NT2/D1 (cell line): ENCODE measurements at places on chromosomes 7 and 10.

GRCh38 chr10:119466655-119467054 lies 75.9 kb downstream of the RGS10 start:
- DNase-seq: no peak

DNA sequence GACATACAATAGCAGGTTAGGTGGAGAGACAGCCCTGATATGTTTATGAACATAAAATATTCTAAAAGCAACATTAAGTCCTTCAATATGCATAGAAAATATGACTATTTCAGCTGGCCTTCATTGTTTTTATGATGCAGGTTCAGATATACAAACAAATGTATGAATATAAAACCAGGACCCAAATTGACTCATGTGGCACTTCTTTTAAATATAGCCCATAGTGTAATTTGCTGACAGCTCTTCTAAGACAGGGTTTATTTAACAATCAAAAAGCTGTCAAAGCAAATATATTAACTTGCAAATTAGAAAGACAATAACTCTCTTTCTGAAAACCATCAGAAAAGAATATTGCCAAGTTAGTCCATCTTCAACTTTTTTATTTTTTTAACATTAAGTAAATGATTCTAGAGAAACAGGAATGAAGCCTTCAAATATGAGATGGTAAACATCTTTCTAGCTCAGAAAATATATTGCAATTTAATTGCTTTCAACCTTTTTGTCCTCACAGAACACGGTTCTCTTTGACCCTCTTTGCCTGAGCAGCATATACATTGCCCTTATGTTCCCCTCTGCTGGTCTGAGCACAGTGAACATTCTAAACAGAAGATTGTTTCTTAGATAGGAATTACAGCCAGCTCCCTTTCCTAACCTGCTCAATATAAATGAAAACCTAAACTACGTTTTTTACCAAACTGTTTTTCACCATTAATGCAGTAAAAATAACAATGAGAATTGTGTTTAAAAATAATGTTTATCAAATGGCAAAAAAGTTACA lies 82.8 kb downstream of the CACNA2D1 start:
- DNase-seq: no peak

DNA sequence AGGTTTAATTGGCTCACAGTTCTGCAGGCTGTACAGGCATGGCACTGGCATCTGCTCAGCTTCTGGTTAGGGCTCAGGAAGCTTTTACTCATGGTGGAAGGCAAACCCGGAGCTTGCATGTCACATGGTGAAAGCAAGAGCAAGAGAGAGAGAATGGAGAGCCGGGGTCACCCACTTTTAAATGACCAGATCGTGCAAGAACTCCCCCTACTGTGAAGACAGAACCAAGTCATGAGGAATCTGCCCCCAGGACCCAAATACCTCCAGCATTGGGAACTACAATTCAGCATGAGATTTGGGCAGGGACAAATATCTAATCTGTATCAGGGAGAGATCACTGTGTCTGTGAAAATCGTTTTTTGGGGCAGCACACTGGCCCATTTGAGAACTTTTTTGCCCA lies 110.0 kb upstream of the MYO3A start:
- DNase-seq: no peak

GRCh38 chr7:50544992-50545391 lies 20.2 kb downstream of the DDC start:
- no peak for DNase-seq

DNA sequence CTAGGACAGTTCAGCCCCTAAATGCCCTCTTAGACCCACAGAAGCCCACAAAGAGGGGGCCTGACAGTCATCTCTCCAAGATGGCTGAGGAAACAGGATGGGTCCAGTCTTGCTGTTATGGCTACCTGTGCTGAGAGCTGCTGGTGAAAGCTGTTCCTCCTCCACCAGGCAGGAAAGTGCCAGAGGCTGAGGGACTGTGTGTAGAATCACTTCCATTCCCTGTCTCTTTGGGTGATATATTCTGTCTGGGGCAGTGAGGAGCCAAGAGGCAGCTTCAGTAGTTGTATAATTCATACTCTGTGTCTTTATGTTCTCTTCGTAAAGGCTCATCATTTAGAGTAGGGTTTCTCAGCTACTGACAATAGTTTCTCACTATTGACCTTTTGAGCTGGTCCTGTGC lies 242.3 kb upstream of the FZD1 start:
- no peak for DNase-seq

GRCh38 chr7:24404315-24404714 lies 120.3 kb downstream of the NPY start:
- DNase-seq: no peak

DNA sequence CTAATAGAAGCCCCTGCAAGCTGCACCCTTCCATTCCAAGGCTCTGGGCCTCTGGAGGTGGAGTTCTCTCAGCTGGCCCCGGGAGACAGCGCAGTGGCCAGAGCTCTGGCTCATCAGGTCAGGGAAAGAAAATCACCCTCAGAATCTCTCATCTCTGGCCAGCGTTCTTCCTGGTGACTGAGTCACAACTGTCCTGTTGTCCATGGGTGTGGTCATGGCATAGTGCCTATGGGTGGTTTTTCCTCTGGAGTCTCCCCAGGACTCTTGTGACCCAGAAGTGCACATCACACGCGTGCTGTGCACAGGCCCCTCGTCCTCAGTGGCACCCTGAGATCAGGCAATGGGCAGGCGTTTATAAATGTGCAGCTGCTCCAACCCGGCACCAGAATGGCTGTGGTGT lies 27.4 kb upstream of the FXYD4 start:
- no peak for DNase-seq

DNA sequence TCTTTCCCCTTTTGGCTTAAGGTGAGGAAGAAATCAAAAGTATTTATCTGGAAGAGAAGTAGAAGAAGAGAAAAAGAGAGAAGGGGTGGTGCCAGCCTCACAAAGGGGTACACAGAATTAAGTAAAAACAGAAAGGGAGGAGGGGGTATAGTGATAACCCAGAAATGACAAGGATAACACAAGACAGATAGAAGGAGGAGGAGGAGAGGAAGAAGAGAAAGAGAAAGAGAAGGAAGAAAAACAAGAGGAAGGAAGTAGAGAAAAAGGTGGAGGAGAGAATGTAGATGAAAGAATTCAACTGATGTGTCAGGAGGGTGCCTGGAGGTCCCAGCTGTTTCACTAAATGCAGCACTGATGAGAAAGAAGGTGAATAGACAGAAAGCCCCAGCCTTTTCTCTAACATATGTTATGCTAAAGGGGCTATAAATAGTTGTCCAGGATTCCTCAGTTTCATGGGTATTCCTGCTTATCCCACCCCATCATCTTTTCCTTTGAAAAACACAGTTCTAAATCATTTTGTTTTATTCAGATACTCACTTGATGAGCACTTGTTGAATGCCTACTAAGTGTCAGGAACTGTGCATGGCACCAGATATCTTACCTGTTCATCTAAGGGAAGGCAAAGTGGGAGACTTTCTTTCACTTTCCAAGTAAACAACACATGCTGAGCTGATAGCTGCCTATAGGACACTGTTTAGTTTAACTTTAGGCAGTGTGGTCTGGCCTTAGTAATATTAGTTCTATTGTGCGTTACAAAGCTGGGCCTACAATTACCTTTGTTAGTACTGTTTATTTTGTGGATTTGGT lies 8.0 kb downstream of the SEMA3E start:
- no peak for DNase-seq

- no peak for DNase-seq
Observed at GRCh38 chr7:142519079-142520078, 229.9 kb upstream of the PRSS1 start.

GRCh38 chr10:17214971-17215781 lies 12.9 kb upstream of the VIM start:
- DNase-seq: no peak

GRCh38 chr10:80924063-80924952 lies 386.6 kb downstream of the SH2D4B start:
- peak; percentile 35 for DNase-seq

DNA sequence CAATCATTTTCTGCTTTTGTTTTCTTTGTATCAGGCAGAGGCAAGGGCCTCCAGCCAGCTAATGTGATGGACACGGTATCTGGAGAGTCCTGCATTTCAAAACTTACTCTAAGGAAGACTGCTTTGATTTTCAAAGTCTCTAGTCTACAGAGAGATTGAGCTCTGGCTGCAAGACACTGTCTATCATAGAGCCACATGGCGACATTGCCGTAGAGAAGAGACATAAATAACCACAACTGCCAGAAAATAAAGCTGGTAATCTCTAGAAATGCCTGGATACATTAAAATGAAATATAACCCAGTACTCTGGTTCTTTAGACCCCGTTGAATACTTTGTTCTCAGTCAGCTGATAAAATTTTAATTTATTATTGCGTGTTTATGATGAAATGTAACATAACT lies 90.8 kb downstream of the OTUD1 start:
- no peak for DNase-seq

DNA sequence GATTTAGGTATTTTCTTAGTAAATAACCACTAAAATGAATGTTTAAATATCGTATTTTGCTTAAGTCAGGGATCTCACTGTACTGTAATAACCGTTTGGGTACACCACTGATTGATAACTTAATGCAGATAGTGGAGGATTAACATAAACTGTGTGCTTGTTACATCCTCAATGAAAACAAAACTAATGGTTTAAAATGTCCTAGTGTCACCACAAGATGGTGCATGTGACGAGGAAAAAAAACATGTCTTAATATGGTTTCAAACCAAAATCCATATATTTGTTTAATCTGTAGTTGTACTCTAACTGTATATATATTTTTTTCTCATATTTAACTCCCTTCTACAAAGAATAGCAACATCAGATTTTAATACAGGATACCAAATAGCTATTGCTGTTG lies 19.2 kb downstream of the ARMC10 start:
- no peak for DNase-seq

DNA sequence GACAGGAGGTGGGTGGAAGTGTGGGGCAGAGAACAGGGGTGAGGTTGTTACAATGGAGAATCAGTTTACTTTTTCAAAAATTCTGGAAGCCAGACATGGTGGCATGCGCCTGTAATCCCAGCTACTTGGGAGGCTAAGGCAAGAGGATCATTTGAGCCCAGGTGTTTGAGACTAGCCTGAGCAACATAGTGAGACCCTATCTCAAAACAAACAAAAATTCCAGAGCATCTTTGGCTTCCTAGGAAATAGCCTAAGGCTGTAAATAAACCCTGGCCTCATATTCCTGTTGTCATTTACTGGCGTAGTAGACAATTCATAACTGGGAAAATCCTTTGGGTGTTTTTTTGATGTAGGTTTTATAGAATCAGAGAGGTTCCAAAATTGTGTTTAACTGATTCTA lies 44.0 kb downstream of the GBF1 start:
- DNase-seq: no peak

GRCh38 chr10:10684972-10685371 lies 332.7 kb upstream of the CELF2 start:
- no peak for DNase-seq

GRCh38 chr7:30709549-30709948 lies 27.3 kb upstream of the CRHR2 start:
- DNase-seq: peak; percentile 76

- DNase-seq: no peak
Observed at GRCh38 chr7:21912931-21913780, 32.5 kb downstream of the CDCA7L start.

DNA sequence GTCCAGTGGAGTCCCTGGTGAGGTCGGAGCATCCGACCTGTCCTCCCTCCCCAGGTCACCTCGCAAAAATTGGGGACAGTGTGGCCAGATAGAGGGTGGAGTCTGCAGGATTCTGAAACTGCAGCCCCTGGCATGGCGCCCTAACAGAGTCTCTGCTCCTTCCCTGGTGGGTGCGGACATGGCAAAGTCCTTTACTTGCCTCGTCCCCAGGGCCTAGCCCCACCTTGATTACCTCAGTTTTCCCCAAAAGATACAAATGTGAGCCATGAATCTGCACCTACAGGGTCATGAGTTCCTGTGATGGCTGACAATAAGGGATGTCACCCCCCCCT lies 47.7 kb downstream of the NPVF start:
- DNase-seq: no peak

DNA sequence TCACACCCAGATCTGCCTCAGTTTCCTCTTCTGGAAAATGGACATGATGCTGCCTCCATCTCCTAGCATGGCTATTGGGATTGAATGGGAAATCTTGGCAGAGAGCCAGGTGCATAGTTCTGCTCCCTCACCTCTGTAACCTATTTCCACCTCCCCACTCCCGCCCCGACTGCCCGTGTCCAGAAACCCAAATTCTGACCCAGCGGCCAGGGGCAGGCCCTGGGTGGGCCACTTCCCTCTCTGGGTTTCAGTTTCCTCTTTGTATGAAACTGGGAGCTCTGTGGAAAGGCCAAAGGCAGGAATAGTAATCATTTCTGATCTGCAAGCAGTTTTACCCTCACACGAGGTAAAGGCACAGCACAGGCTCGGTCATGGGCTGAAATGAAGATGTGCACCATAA lies 74.1 kb upstream of the DUSP5 start:
- DNase-seq: no peak

DNA sequence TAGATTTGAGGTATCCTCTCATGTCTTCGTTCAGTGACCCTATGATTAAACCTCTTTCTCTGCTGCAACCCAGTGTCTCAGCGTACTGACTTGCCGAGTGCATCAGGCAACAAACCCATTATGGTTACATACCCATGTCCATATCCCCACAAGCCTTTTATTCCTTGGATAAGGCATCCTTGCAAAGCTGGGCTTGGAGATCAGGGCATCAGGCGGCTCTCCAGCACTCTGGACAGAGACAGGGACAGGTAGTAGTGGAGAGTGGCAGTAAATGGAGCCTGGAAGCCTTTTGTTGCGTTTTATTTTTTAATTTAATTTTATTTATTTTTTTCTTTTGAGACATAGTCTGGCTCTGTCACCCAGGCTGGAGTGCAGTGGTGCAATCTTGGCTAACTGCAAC lies 32.0 kb upstream of the NPFFR1 start:
- no peak for DNase-seq

- DNase-seq: no peak
Observed at GRCh38 chr10:818526-819220, 112.8 kb downstream of the LARP4B start.

DNA sequence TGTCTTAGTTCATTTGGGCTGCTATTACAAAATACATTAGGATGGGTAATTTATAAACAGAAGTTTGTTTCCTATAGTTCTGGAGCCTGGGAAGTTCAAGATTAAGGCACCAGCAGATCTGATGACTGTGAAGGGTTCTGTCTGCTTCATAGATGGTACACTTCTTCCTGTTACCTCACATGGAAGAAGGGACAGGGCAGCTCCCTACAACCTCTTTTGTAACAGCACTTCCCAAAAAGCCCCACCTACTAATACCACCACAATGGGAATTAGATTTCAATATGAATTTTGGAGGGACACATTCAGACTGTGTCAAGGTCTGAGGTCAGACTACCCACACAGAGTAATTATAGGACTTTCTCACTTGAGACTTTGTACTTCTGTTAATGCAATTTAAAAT lies 260.3 kb downstream of the ARHGAP12 start:
- DNase-seq: no peak

GRCh38 chr10:6233725-6234277 lies 31.1 kb downstream of the PFKFB3 start:
- DNase-seq: no peak

GRCh38 chr10:132724446-132724845 lies 61.5 kb downstream of the NKX6-2 start:
- no peak for DNase-seq

GRCh38 chr10:96996275-96996965 lies 164.3 kb downstream of the LCOR start:
- DNase-seq: no peak

GRCh38 chr7:34269084-34269483 lies 363.7 kb downstream of the BMPER start:
- DNase-seq: no peak
